ENCODE measurements at places on chromosomes 16 and 17.

GRCh38 chr17:36993227-36993626 lies 44.5 kb downstream of the AATF start:
- DNase-seq, result no peak

GRCh38 chr16:87628940-87629339 lies 26.6 kb downstream of the JPH3 start:
- DNase-seq, result no peak

GRCh38 chr16:57043248-57043647 lies 49.1 kb upstream of the CPNE2 start:
- no peak for DNase-seq

- no peak for DNase-seq
Measured at GRCh38 chr17:81703747-81704654, 834 bp downstream of the MRPL12 start.

- no peak for DNase-seq
Measured at GRCh38 chr17:76351526-76352071, 2.1 kb downstream of the PRPSAP1 start.

- no peak for DNase-seq
Measured at GRCh38 chr16:85651629-85652430, 36.9 kb downstream of the GINS2 start.

DNA sequence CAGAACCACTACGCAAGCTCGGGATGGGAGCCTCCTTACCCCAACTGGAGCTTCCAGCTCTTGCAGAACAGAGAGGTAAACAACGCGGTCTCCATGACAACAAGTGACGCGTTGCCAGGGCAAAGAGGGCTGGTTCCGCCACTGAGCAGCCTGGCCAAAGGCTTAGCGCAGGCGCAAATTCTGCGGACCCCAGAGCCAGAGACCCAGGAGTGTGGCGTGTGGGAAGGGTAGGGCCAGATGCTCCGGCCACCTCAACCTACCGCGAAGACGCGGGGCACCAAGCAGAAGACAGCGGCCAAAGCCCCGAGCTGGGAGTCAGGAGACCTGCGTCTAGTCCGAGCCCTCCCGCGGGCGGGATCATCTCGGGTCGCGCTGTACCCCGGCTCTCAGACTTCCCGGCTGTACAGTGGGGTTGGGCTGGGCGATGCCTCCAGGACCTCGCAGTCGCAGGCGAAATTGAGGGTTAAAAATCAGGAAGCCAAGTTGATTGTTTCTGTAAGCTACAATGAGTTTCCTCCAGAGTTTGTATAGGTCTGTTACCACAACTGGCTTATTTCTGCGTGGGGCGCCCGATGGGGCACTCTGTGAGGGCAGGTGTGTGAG lies at the start of gene TEKT1:
Gene TEKT1 (minus strand): TSS at position 69 of the 603 bp plus-strand sequence. CDS start 1,353 bp downstream, outside the sequence.
- DNase-seq, result peak; percentile 73

- no peak for DNase-seq
Measured at GRCh38 chr17:74778960-74779359, 2.8 kb upstream of the NAT9 start.

DNA sequence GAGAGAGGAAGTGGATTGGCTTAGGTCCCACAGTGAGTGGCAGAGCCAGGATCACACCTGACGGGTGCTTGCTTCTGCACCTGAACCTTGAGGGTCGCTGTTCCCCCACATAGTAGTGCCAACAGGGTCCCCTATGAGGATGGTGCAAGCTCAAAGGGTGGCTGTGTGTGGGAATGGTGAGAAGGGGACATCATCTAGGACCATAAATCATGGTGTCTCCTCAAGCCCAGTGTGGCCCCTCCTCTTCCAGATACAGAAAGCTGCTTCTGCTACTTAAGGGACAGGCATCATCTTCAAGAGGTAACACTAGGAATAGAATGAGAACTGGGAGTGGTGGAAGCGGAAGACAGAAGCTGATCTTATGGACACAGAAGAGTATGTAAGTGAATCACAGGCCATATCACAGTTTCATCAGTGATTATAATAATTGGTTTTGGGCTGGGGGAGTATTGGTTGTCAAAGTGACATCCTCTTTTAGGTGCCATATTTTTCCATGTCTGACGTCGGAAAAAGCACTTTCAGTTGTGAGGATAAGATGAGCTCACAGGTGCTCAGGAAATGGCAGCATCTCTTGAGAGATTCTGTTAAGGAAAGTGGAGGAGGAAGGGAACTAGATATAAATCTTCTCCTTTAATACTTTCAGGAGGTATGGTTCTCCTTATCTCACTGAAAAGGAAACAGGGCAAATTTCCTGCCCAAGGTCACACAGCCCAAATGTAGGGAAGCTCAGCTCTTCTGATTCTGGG lies 83.2 kb upstream of the HNF1B start:
- DNase-seq, result no peak

GRCh38 chr17:60253048-60253447 lies 103.3 kb downstream of the CA4 start:
- DNase-seq, result no peak

GRCh38 chr17:69404399-69404798 lies 10.1 kb upstream of the MAP2K6 start:
- DNase-seq, result no peak

- no peak for DNase-seq
Measured at GRCh38 chr17:17370711-17371110, 67.5 kb downstream of the NT5M start.

GRCh38 chr16:1708768-1709180 lies 2.8 kb downstream of the MAPK8IP3 start:
- no peak for DNase-seq

- no peak for DNase-seq
Measured at GRCh38 chr16:4911970-4912386, 25.0 kb downstream of the PPL start.

DNA sequence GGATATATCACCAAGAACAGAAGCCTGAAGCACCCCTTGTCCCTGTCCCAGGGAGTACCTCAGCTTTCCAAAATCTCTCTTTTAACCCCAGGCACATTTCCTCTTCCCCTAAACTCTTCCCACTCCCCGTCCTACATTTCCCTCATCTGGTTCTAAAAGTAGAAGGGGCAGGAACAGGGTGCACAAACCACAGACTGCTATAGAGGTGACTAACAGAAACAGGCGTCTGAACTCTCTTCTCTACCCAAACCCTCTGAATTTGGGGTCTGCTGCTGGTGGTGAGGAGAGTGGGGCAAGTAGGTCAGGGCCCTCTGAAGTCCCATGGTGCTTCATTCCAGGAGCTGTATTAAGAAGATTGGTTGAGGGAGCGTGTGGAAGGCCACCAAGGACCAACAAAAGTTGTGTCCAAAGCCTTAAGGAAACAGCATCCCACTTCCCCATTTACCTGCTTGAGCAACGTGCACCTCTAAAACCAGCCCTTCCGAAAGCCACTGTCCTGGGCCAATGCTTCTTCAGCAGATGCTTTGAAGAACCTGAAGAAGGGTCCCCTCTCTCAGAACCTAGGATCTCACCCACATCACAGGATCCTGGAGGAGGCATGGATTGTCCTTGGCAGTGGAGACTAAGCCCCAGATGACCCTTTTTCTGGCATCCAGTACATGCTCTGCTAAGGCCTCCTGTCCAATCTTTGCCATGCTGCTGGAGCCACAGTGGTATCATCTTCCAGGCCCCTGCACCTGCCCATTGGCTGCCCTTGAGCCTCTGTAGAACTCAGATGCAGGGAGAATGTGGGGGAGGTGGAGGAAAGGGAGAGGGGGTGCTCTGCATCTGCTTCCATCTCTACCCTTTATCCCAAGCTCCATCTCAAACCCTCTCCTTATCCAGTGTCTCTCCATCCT lies 5.7 kb upstream of the NR1D1 start:
- DNase-seq, result no peak

GRCh38 chr16:66649636-66650205 lies 45.2 kb downstream of the CMTM3 start:
- DNase-seq, result no peak

Data from GM13977 (cell line).